Fibroblast of skin of right quadriceps (primary cell): ENCODE measurements at places on chromosomes 5 and 9.

- no peak for DNase-seq
Observed at GRCh38 chr9:136799079-136799853, 3.1 kb downstream of the CCDC183 start.

DNA sequence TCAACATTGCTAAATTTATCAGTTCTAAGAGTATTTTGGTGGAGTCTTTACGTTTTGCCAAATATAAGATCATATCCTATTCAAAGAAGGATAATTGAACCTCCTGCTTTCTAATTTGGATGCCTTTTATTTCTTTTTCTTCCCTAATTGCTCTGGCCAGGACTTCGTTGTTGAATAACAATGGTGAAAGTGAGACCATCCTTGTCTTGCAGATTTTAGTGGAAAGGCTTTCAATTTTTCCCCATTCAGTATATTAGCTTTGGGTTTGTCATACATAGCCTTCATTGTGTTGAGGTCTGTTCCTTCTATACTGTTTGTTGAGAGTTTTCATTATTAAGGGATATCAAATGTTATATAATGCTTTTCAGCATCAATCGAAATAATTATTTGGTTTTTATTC lies 1974.2 kb upstream of the ACO1 start:
- DNase-seq, result no peak

DNA sequence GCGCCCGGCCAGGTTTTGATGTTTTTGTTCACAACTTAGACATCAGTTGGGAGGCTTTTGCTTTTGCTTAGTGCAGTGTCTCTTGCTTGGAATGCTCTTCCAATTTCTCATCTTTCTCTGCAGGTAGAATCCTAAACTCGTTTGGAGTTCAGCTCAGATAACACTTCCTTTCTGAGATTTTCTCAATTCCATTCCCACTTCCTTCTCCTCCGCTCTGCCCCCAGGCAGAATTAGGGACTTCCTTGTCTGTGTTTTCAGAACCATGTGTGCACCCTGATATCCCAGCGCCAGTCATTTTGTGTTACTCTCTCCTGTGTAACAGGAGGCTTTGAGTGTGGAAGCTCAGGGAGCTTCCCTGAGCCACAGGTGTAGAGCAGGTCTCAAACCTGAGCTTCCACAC lies 171.0 kb downstream of the INSYN2B start:
- DNase-seq, result no peak

DNA sequence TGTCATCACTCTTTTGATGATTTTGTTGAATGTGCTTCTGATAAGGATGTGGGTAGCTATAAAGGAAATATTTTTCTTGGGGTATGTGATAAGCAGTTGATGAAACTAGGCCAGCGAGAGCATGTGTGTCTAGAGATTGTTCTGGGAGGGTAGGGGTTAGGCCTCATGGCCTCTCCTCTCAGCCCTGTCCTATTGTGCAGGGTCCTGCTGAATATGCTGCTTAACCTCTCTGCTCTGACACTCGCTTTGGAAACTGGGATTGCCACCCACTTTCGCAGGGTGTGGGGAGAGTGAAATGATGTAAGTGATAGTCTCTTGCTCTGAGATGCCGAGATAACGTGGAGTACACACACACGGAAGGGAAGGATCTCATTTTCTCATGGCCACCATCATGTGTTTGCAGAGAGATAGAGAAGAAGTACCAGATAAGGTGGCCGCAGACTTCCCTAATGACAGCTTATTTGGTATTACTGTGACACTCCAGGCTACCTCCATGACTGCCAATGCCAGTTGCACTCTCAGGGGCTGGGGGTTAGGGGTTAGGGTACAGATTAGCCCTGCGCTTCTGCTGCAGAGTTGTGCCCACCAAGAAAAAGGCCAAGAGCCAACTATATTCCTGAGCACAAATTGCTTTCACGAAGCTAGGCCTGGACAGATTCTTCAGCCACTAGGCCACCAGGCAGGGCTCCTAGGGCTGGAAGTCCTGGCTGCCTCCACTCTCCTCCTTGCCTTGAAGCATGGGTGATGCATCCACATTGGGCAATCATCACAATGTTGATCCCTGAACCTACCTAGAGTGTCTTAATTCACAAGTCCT lies 25.2 kb upstream of the TNFAIP8 start:
- DNase-seq, result no peak

DNA sequence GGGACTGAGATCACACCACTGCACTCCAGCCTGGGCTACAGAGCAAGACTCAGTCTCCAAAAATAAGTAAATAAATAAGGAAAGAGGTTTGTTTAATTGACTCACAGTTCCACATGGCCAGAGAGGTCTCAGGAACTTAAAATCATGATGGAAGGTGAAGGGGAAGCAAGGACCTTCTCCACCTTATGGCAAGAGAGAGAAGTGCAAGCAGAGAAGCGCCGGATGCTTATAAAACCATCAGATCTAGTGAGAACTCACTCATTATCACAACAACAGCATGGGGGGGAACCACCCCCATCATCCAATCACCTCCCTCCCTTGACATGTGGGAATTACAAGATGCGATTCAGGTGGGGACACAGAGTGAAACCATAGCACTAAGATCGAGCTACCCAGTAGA lies 22.8 kb upstream of the RGMB start:
- no peak for DNase-seq

- no peak for DNase-seq
Observed at GRCh38 chr5:181212934-181213333, 7.9 kb upstream of the TRIM7 start.

- DNase-seq, result peak; percentile 20
Observed at GRCh38 chr5:94906750-94907149, 288.3 kb downstream of the SLF1 start.

DNA sequence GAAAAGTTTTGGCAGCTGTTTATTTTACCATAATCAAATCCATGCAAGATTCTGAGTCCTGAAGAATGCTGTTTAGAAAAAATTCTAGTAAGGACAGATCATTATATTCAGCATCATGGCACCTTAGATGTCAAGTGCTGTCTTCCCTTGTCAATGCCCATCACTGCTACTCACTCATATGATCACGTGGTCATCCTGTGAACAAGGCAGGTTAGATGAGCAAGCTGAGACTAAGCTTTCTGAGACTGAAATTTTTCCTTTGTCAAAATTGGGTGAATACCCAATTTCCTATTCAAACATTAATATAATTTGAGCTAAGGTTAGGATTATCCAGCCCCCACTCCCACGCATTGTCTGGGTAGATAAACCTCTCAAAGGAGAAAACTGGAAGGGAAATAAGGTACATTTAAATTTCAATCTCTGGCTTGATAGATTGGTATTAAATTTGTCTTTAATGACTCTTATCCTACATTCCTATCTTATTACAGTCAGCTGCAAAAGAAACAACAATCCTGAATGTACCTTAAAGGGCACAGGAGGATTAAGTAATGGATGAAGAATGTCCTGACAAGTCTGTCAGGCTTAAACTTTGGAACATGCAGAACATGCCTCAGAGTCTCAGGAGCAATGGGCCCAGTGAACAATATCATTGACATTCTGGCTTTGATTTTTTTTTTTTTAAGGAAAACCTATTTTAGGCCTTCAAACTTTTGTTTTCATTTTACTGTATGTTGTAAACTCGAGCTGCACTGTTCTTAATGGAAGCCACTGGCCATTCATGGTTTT lies 148.7 kb upstream of the RANBP3L start:
- peak; percentile 33 for DNase-seq

DNA sequence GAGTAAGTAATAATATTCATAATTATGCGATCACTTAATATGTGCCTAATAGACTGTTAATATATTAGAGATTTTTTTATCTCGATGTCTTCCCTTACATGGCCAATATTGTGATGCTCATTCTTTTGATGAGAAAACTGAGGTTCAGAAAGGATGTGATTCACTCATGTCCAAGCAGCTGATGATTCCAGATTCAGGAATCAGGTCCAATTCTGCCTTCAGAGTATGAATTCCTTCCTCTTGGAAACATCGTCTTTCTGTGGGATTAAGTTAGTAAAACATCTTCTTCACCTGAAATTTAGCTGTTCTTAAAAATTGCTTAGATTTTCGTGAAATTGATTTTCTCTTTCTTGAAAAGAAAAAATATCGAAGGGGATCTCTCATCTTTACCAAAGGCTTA lies 242.5 kb upstream of the RFX3 start:
- DNase-seq, result peak; percentile 64

DNA sequence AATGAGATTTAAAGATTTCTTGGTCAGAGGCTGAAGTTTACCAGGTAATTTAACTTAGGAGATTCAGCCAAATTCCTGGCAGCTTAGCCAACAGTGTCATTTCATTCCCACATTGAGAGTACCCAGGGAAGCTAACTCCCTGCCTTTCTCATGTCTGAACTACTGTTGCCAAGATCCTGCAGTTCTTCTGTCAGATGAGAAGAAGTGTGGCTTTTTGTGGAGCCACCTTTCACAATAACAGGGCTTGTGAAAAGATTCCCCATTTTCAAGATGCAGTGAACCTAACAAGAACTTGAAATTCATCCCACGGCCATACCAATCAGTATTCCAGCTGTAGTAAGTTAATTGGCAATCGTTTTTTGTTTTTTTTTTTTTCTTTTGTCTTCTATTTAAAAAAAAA lies 176.4 kb downstream of the XRCC4 start:
- DNase-seq, result no peak

- no peak for DNase-seq
Observed at GRCh38 chr5:73339051-73339575, 109.5 kb downstream of the FOXD1 start.

- no peak for DNase-seq
Observed at GRCh38 chr9:82308836-82309235, 320.3 kb downstream of the SPATA31D1 start.

DNA sequence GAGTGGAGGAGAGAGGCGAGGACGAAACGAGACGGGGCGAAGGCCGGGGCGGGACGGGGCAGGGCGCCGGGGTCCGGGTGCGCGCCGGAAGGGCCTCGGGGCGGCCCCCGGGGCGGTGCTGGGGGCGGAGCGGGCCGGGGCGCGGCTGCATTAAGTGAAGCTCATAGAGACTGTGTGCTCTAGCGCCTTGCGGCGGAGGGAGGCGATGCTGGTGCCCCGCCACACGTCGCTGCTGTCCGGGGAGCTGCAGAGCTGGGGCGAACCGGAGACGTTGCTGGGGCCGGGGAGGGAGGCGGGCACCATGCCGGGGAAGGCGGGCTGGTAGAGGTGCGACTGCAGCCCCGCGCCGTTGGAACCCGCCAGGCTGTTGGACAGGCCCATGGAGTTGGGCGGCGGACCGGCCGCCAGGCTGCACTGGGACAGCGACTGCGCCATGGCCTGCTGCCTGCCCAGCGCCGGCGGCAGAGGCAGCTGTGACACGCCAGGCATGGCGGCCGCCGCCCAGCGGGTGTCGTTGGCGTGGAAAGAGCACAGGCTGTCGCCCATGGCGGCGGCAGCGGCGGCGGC lies 8.3 kb downstream of the OTP start:
- peak; percentile 28 for DNase-seq

GRCh38 chr5:151191661-151192060 lies 32.2 kb downstream of the CCDC69 start:
- DNase-seq, result no peak

DNA sequence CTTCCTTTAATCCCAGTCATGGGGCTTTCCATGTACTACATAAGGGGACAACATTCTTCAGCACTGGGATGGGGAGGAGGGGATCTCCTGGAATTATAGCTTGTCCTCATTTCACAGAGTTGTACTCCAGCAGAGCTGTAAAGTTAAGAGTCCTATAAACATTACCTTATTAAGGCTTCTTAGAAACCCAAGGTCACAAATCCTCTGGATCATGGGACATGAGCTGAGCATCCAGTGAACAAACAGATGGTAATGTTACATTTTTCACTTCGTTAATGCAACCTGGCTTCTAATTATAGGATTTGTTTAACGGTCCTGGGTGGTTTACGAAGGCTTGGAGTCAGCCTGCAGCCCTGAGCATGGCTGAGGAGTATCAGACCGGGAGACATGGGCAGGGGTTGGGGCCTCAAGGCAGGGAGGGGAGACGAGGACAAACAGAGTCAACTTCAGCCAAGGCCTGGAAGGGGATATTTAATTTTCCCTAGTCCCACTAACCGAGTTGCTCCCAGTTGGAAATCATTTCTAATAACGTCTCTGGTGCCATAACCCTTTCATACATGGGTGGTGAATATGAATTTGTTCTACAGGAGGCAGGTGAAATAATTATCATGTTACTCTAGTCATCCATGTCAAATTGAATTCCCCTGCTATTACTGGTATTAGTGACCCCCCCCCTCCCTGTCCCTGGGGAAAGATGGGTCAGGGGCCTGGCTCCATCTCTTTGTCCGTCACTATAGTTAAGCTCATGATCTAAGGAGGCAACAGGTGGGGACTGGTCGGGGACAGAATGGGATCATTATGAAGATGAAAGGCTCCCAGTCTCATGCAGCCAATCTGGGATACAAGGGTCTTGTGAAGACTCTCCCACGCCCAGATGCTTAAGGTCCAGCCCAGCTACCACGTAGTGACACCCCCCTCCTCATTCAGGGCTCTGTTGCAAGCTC lies 10.7 kb upstream of the IL17B start:
- no peak for DNase-seq

DNA sequence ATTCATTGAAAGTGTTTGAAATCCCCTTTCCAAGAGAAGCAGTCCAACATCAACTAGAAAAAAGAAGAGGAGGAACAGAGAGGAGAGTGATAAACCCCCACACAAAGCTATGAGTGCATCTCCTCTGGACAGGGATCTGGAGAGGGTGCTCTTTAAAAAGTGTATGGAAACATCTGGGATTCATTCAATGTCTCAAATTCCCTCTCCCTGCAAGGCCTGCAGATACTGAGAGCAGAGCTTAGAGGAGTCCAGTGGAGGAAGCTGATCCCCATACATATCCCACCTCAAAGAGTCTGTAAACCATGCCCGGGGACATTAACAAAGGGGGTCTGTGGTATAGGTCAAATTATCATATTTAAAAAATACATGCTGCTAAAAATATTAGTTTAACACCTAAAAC lies 2.2 kb downstream of the SPOCK1 start:
- DNase-seq, result peak; percentile 30

DNA sequence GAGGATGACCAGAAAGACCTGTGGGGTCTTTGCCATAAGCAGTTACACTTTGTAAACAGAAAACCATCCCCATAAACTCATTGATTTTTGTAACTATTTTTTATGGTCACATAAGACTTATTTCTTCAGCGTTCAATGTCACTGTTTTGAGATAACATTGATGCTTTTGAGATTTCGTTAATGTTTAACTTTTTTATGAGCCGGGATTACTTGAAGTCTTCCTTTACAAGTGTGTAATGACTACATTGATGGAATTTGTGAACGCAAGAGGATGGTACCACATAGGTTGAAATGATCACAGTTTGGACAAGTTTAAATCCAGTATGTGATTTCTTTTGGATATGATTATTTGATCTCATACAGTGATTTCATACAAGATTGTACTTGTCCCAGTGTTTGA lies 1.8 kb downstream of the SLC12A2 start:
- DNase-seq, result no peak
